ENCODE measurements at places on chromosomes 4 and X.

- H3K27me3 ChIP-seq: no peaks in the 10 kb centered on the region
- peaks cover 47% of the 10 kb centered on the region for H3K4me1 ChIP-seq
- H3K36me3 ChIP-seq: peaks cover 19% of the 10 kb centered on the region
- no peak overlapping the region for H3K27ac ChIP-seq
- DNase-seq: no peak
Observed at GRCh38 chr4:55530691-55531090, 16.0 kb downstream of the CLOCK start.

DNA sequence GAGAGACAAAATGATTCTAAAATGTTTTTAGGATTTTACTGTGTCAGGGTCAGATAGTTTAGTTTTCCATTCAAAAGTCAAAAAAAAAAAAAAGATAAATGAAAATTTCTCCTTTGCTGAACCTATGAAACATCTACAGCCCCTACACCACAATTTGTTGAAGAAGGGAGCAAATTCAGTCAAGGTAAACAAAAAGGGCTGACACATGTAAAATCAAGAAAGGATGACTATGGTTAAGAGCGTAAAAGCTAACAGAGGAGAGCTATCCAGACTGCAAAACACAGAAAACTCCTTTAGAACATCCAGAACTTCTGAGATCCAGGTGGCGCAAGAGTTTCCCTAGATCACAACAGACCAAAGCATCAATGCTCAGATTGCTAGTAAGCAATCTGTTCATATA, 72.2 kb downstream of the RAB28 start:
- no peak for DNase-seq
- peaks cover 12% of the 10 kb centered on the region for H3K36me3 ChIP-seq
- no peak overlapping the region for H3K27ac ChIP-seq
- H3K4me1 ChIP-seq: peaks cover 21% of the 10 kb centered on the region

DNA sequence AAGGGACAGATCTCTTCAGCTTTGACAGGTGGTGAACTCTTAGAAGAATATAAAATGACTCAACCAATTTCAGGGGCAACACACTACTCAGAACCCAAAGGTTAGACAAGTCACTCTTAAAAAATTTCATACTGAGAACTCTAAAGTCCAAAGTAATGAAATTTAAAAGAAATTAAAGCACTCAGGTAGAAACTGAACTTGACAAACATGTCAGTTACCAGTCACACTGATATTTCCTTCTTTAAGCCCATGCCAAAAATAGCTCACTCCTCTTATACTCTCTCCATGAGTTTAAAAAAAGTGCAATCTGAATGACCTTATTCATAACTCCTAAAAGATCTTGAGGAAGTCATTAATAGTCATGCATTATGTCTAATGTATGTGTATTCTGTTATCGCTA, 40.3 kb downstream of the AMMECR1 start:
- no peak overlapping the region for H3K27ac ChIP-seq
- no peak for DNase-seq
- H3K4me3 ChIP-seq: no peak overlapping the region
- 0 out of 2 replicates have a peak, but pooled peaks cover 3% of the 10 kb centered on the region for H3K36me3 ChIP-seq
- H3K27me3 ChIP-seq: no peaks in the 10 kb centered on the region
- H3K4me1 ChIP-seq: peaks cover 29% of the 10 kb centered on the region

GRCh38 chrX:128781506-128781905, 729.3 kb upstream of the ACTRT1 start:
- H3K36me3 ChIP-seq: peaks cover 37% of the 10 kb centered on the region
- H3K27ac ChIP-seq: no peak overlapping the region
- no peak overlapping the region for H3K4me3 ChIP-seq
- peak; percentile 40 for DNase-seq

DNA sequence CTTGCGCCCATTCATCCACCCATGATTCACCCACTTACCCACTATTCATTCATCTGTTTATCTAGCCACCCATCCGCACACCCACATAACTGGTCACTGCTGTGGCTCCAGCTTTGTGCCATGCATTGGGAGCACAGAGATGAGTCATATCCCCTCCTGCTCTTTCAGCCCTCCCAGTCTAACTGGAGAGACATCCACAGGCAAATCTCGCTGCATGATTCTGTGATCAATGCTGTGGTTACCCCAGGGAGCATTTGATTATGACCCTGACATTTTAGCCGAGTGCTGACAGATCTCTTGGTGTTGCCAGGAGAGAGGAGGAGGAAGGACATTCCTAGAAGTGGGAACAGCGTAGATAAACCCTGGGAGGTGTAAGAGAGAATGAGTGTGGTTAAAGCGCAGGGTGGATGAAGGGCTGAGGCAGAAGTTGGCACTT, 10.4 kb upstream of the PORCN start:
- DNase-seq: no peak
- H3K4me1 ChIP-seq: no peaks in the 10 kb centered on the region
- H3K4me3 ChIP-seq: no peak overlapping the region
- no peaks in the 10 kb centered on the region for H3K36me3 ChIP-seq
- H3K27ac ChIP-seq: no peak overlapping the region

GRCh38 chrX:153381684-153382532, 19.2 kb downstream of the PNMA6E start:
- H3K36me3 ChIP-seq: no peaks in the 10 kb centered on the region
- H3K4me1 ChIP-seq: no peaks in the 10 kb centered on the region
- H3K4me3 ChIP-seq: no peak overlapping the region

- H3K36me3 ChIP-seq: peaks cover 4% of the 10 kb centered on the region
- no peaks in the 10 kb centered on the region for H3K4me1 ChIP-seq
Observed at GRCh38 chr4:114052227-114052626, 72.8 kb upstream of the ARSJ start.

GRCh38 chr4:68466185-68466584, 18.9 kb downstream of the TMPRSS11E start:
- peaks cover 17% of the 10 kb centered on the region for H3K36me3 ChIP-seq
- H3K27me3 ChIP-seq: no peaks in the 10 kb centered on the region
- peaks cover 31% of the 10 kb centered on the region for H3K4me1 ChIP-seq
- no peak overlapping the region for H3K4me3 ChIP-seq

Data from WTC11 (cell line).